ENCODE measurements at places on chromosomes 16 and 17.
A peak's percentile ranks its signal among the peaks of the same experiment; 100 is the strongest.

GRCh38 chr16:21260870-21261791 lies 17.0 kb downstream of the CRYM start:
- DNase-seq: no peak

DNA sequence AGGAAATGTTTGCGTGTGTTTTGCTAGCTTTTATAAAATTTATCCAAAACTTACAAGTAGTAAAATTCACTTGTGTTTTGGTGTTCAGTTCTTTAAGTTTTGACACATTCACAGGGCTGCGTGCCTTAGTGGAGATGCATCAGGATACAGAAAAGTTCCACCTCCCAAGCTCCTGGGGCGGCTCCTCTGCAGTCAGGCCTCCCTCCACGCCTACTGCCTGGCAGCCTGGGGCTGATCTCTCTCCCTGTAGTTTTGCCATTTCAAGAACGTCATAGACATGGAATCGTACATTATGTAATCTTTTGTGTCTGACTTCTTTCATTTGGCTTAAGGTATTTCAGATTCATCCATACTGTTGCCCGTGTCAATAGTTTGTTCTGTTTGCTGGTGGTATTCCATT lies 27.2 kb upstream of the IRF8 start:
- DNase-seq: no peak

- no peak for DNase-seq
Observed at GRCh38 chr17:72717276-72717675, 375.2 kb downstream of the SLC39A11 start.

GRCh38 chr16:30546115-30546514 lies 11.5 kb upstream of the ZNF747 start:
- no peak for DNase-seq

- no peak for DNase-seq
Observed at GRCh38 chr16:77553130-77553529, 118.3 kb upstream of the ADAMTS18 start.

DNA sequence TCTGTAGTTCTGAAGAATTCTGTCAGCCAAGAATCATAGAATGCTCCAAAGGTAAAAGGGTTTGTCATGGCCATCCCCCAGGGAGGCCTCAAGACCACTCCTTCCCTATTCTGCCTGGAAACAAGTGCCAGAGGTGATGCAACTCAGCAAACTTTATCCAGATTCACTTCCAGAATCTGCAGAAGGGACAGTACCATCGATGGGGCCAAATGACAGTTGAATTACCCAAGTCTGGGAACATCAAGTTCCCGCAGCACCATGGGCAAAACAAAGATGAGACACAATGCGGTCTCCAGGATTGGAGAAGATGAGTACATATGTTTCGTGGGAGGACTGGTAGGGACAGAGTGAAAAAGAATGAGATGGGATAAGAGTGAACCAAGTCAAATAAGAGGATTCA lies 13.7 kb upstream of the TAT start:
- no peak for DNase-seq

- DNase-seq: no peak
Observed at GRCh38 chr17:72124438-72124775, 3.6 kb downstream of the SOX9 start.

- no peak for DNase-seq
Observed at GRCh38 chr16:54373534-54374520, 87.2 kb upstream of the IRX3 start.

DNA sequence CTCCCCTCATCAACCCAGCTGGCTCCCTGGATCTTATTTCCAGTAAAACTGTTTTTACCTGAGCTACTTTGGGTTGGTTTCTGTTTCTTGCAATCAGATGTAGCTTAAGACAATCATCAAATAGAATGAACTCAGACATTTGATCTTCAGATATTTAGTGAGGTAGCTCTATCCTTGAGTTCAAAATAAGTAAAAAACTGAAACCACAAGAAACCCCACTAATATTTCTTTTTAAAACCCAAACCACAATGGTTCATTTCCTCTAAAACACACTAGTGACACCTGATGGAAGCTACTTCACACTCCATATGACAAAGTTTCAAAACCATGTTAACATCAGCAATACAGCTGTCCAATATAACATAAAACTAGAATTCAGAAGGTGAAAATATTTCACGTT lies 37.8 kb downstream of the CACNG1 start:
- DNase-seq: no peak

GRCh38 chr17:44837196-44837595 lies 7.1 kb upstream of the GJC1 start:
- DNase-seq: no peak

- no peak for DNase-seq
Observed at GRCh38 chr17:80886641-80887573, 104.7 kb upstream of the CHMP6 start.

GRCh38 chr16:78843978-78844377 lies 744.5 kb downstream of the WWOX start:
- DNase-seq: no peak

- DNase-seq: no peak
Observed at GRCh38 chr16:57392694-57393093, 11.9 kb upstream of the CCL17 start.

DNA sequence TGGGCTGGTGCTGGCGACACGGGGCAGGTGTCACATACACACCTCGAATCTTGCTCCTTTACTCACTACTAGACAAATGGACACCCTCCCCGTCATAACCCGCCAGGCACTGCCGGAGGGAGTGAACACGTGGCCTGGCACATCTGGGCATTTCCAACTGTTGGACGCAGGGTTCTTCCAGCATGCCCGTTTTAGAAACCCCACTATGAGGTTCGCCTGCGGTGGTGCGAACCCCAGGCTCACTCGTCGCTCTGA lies 6.8 kb upstream of the CEP131 start:
- DNase-seq: no peak

DNA sequence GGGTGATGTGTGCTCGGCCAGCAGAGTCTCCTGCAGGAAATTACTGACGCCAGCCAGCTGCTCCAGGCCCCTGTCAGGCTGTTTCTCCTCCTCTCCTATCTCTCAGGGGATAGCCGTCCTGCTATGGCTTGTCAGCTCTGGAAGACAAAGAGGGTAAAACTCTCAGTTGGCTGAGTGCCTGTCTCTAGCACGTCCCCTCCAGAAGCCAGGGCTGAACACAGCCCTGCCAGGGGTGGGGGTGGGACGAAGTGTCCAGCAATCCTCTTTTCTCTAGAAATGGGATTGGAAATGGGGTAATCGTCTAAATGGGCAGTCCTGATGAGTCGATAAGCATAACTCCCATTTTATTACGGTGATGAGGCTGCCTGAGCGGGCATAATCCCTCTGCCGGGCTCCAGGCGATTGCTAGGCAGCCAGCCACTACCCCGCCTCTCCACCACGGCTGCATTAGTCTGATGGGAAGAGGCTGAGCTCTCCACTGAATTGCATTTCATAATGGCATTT lies 89.1 kb upstream of the GNAO1 start:
- DNase-seq: no peak

DNA sequence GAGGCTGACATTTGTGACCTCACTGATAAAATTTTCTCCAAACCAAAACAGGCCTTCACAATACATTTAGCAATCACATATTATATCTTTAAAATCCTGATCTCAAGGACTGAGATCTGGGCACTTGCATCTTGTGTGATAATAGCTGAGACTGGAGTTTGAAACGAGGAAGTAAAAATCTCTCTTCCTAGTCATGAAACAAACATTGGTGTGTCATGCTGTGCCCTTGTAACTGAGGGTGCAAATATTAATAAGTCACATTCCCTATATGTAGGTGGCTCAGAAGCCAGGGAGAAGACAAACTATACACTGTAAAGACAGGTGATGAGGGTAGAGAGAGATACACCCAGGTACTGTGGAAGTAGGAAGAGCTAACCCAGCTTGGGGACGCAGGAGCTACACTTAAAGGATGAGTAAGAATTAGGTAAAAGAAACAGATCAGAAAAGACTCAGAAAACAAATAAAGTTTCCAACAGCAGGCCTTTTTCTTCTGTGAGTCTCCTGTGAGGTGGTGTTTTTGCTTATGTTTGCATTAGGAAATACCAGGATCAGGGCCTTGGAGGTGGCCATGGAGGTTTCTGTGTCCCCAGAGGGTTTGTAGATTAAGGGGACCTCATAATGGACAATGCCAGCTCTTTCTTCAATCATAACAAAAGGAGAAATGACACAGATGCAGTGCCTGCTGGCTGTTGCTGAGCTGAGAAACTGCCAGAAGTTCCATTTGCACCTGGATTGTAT lies 335.7 kb downstream of the GRIN2A start:
- DNase-seq: no peak

DNA sequence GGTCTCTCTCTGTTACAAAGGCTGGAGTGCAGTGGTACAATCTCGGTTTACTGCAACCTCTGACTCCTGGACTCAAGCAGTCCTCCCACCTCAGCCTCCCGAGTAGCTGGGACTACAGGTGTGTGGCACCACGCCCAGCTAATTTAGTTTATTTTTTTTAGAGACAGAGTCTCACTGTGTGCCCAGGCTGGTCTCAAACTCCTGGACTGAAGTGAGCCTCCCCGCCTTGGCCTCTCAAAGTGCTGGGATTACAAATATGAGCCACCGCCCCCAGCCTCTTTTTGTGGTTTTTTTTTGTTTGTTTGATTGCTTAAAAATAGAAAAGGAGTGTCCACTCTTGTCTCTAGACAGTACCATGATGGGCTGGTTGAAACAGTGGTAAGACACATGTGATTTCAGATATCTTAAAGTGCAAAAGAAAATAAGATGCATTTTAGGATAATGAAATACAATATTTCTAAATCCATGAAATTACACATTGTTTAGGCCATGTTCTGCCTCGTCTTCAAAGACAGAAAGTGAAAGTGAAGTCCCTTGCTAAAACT lies 27.4 kb downstream of the KIAA0513 start:
- no peak for DNase-seq

GRCh38 chr16:77227745-77228144 lies 28.5 kb downstream of the SYCE1L start:
- DNase-seq: no peak

GRCh38 chr17:45852535-45853297 lies 8.0 kb downstream of the SPPL2C start:
- DNase-seq: peak; percentile 78

DNA sequence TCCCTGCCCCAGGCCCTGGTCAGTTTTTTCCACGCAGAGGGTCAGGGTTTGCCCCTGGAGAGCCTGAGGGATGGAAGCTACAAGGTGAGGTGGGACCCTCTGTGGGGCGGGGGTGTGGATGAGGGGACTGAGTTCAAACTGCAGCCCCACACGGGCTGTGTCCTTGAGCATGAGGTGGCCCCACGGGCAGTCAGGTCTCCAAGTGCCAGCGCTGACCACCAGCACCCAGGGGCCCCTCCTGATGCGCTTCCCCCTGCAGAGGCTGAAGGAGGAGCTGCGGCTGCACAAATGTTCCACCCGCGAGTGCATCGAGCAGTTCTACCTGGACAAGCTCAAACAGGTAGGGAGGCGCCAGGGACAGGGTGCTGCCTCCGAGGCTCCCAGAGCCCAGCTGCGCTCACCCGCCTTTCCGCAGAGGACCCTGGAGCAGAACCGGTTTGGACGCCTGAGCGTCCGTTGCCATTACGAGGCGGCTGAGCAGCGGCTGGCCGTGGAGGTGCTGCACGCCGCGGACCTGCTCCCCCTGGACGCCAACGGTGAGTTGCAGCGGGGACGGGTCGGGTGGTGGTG lies 4.3 kb downstream of the TSR3 start:
- DNase-seq: no peak

GRCh38 chr17:82668631-82669099 lies 20.4 kb upstream of the WDR45B start:
- peak; percentile 69 for DNase-seq

DNA sequence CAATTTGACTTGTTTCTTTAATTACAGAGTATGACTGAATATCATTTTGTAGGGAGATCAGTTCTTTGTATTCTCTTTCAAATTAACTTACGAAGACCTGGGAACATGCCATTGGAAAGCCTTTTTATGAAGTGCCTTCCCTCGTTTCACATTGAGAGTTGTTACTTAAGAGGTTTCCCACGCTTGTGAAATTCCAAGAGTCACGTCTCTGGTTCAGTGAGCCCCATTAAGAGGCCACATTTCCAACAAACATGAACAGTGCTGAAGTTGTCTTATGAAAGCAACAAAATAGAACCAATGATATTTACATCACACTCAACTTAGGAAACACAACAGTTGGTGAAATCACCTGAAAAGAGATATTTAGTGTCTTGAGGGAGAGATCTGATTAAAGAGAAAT lies 334.1 kb downstream of the TOX3 start:
- DNase-seq: no peak

DNA sequence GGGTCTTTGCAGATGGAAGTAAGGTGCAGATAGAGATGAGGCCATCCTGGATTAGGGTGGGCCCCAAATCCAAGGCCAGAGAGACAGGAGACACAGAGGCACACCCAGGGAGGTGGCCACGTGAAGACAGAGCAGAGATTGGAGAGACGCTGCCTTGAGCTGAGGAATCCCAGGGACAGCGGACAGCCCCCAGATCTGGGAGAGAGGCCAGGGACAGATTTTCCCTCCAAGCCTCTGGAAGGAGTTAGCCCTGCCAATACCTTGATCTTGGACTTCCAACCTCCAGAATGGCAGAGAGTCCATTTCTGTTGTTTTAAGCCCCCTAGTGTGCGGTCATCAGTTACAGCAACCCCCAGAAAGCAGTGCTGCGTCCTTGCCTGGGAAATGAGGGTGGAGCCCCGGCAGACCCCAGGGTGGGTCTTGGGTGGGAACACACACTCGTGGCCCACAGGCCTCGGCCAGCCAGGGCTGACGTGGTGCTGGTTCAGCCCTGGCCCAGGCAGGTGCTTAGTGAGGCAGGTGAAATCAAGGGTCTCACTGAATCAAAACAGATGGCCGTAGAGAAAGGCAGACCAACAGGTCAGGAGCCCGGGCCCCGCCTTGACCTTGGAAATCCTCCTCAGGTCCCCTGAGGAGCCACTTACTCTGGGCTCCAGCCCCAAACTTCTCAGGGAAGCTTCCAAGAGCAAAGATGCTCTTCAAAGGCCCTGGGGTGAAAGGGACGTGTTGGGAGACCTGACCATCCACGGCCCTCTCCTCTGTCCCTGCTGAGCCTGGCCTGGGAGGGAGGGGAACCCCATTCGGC lies 169.3 kb downstream of the RBFOX3 start:
- no peak for DNase-seq

Data from activated T-cell treated with anti-CD3 and anti-CD28 coated beads, Interleukin-2, amount 50 U/mL, for 48 hours (primary cell).